ENCODE measurements at places on chromosomes 16 and 17.

DNA sequence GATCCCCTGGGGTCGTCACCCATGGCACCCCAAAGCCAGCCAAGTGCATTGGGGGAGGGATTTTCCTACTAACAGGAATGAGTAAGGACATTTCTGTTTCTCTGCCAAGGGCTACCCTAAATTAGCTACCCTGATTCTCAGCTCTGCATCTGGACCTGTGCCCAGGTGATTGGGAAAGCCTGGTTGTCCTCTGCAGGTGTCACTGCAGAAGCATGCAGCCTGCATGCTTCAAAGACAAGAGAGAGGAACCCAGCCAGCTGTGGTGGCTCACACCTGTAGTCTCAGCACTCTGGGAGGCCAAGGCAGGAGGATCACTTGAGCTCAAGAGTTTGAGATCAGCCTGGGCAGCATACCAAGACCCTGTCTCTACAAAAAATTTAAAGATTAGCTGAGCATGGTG is 19.6 kb downstream of the BEAN1 start:
- no peak for DNase-seq

DNA sequence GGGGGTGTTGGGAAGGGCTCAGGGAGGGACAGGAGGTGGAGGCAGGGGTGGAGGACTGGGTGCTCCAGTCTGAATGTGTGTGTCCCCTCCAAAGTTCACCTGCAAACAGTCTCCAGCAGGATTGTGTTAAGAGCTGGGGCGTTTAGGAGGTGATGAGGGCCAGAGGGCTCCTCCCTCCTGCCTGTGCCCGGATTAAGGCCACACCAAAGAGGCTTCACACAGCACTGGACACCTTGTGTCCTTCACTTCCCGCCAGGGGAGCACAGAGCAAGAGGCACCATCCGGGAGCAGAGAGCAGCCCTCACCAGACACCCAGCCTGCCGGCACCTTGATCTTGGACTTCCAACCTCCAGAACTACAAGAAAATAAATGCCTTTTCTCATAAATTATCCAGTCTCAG is 30.2 kb upstream of the ENPP7 start:
- DNase-seq = no peak

GRCh38 chr16:11484691-11485258 is 101.9 kb downstream of the LITAF start:
- DNase-seq = no peak

DNA sequence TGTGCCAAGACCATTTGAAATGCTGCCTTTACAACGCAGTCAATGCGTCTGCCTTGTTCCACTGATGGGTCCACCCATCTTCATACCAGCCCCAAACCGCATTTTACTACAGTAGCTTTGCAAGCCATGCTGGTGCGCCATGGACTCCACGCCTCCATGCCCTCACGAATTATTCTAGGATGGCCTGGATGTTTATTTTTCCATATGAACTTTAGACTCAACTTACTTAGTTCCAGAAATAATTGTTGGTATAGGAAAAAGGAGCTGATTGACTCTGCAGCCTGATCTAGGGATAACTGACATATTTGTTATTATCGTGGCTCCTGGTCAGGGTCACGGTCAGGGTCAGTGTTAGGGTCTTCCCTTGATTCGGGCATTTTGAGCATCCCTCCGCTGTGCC is 70.0 kb upstream of the ZNF469 start:
- DNase-seq = no peak

DNA sequence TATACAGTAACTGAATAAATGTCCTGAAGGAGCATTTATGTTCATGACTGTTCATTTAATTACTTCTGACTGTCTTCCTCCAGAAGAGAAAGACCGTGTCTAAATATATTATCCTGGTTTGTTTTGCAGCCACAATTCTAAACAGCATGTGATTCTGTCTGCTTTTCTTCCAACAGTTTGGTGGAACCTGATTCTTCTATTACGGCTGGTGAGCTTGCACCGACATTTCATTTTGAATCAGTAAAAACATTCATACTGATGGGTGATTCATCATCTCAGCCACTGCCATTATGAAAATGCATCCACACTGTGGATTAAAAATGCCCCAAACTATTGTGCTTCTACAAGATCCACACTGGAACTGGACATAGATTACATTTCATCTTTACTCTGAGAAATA is 16.9 kb downstream of the KNOP1 start:
- no peak for DNase-seq

- DNase-seq = no peak
Observed at GRCh38 chr17:5555254-5555653, 29.1 kb downstream of the NLRP1 start.

GRCh38 chr17:44155488-44155887 is 13.8 kb downstream of the HROB start:
- no peak for DNase-seq

DNA sequence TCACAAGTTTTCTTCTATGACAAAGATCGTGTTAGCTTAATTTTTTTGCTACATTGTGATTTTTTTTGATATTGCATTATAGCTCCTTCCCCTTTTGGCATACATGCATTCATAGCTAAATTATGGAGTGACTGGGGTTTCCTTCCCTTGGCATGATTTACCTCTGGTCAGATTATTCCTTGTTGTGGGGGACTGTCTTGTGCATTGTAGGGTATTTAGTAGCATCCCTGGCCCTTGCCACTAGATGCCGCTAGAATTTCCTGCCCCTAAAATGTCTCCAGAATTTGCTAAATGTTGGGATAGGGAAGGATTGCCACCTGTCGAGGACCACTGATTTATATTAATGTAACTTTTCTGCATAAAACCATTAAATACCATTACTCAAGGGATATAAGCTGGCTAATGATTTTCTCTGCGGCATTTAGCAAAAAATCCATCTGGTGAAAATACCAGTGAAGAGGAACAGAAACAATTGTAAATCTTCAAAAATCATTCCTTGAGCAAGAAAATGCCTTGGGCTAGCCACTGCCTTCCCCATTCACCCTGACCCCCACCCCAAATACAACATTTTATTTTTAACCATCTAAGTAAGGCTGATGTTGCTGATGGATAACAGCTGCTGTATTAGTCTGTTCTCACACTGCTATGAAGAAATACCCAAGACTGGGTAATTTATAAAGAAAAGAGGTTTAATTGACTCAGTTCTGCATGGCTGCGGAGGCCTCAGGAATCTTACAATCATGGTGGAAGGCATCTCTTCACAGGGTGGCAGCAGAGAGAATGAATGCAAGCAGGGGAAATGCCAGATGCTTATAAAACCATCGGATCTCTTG is 195.2 kb downstream of the MAP2K6 start:
- no peak for DNase-seq

DNA sequence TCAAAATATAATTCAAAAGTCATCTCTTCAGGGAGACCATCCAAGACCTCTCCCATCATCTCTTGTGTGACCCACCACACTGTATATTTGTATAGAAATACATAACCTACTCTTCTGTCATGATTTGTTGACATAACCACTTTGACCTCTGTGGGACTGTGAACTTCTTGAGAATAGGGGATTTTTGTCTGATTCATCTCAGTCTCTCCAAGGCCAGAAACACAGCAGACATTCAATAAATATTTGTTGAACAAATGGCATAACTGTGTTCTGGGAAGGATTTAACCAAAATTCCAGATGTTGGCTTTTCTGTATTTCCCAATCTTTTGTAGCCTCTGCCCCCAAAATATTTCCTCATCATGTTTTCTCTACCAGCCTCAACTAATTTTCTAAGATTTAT is 169.7 kb downstream of the CDH11 start:
- peak; percentile 87 for DNase-seq

DNA sequence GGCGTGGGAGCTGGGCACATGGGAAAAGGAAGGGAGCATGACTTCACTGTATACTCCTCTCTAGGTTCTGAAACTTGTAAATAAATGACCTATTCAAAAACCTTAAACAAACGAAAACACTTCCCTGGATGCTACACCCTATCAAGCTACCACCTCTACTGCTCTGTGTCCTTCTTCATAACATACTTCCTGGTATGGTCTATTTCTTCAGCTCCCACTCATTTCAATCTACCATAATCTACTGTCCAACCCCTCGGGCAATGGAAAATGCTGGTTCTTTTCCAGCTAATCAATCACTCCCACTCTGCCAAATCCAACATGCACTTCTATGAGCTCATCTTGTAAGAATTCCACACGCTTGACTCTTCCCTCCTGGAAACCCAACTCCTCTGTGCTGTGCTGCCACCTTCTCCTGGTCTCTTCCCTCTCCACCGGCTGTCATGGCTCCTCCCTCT is 42.4 kb downstream of the AMFR start:
- DNase-seq = no peak

DNA sequence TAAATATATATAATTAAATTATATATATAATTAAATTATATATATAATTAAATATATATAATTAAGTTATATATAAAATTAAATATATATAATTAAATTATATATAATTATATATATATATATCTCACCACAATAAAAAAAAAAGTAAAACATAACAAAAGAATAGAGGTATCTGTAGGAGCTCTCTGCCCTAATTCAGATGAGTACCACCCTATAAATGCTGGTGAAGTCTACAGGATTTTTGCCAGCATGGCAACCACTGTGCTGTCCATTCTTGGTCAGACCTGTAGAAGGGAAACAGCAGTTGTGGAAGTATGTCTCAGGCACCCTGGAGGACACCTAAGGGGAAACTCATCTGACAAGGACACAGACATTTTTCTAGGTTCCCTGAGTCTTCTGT is 259.7 kb downstream of the PRKCA start:
- no peak for DNase-seq

Data from brain pericyte (primary cell).